ENCODE measurements at places on chromosomes 4 and X.

DNA sequence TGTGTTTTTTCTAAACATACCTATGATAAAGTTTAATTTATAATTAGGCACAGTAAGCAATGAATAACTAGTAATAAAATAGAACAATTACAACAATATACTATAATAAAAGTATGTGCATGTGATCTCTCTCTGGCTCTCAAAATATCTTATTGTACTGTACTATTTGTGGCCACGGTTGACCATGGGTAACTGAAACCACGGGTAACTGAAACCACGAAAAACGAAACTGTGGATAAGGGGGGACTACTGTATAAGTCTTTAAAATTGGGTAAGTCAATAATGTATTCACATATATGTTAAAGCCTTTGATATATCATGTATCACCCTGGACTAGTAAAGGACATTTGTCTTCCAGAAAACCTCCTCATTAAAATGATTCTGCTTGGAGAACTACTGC is 20.0 kb downstream of the TMEM154 start:
- no peak for DNase-seq

DNA sequence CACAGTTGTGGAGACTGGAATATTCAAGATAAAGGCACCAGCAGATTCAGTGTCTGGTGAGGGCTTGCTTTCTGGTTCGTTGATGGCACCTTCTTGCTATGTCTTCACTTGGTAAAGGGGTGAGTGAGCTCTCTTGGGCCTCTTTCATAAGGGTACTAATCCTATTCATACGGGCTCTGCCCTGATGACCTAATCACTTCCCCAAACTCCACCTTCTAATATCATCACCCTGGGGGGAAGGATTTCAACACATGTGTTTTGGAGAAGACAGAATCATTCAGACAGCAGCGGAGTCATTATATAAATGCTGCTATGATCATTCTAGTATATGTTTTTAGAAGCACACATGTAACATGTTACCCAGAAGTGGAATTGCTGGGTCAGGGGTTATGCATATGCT is 295.3 kb upstream of the CTSO start:
- DNase-seq: no peak

GRCh38 chrX:113514906-113515305 is 674.3 kb upstream of the AMOT start:
- no peak for DNase-seq

- no peak for DNase-seq
Measured at GRCh38 chr4:170674176-170674575, 584.4 kb upstream of the AADAT start.

DNA sequence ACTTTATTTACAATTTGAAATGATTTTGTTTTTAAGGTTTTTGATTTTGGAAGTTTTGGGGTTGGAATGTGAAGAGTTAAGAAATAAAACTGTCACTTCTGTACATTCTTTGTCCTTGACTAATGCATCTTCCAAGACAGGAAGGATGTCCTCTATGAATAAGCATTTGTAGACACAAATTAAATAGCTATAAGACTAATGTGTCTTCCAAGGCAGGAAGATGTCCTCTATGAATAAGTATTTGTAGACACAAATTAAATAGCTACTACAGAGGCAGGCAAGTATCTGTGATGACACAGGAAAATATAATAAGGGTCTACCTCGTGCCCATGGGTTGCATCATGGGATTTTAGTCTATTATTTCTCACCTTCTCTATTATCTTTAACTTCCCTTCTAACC is 14.5 kb downstream of the PRSS48 start:
- DNase-seq: no peak

- DNase-seq: no peak
Measured at GRCh38 chrX:129780441-129781105, 824 bp downstream of the SASH3 start.

- DNase-seq: no peak
Measured at GRCh38 chr4:108937066-108937465, 174.2 kb upstream of the ETNPPL start.

GRCh38 chr4:152138451-152138850 is 377.6 kb upstream of the GATB start:
- no peak for DNase-seq

DNA sequence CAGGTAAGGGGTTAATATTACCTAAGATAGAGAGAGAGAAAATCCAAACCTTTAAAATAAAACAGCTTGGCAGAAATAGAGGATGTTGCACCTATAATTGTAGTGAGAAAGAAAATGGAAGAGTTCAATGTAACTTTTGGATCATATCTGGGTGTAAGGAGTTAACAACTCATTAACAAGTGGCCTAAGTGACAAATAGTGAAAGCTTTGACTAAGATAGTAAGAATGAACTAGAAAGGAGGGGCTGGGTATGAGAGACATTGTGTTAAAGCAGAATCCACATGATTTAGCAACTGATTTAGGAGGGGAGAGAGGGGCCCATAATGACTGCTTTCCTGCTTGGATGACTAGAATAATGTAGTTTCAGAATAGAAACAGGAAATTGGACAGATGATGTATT is 761.0 kb downstream of the IL1RAPL1 start:
- DNase-seq: no peak

GRCh38 chr4:152106113-152106763 is 345.4 kb upstream of the GATB start:
- DNase-seq: no peak

DNA sequence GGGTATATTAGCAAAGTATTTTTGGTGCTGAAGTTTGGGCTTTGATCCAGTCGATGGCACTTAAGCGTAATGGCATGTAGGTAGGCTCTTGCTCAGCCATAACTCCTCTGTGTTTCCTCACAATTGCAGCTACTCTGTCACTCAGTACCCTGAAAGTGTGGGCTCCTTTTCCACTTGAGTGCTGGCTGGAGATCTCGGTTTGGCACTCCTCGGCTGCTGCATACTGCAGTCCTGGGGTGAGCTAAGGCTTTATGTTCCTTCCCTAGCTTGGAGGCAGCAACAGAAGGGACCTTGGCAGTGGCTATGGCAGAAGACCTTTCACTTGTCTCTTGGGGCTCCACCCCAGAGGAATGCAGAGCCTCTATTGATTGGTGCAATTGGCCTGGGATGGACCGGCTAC is 106.7 kb upstream of the GRXCR1 start:
- DNase-seq: no peak

DNA sequence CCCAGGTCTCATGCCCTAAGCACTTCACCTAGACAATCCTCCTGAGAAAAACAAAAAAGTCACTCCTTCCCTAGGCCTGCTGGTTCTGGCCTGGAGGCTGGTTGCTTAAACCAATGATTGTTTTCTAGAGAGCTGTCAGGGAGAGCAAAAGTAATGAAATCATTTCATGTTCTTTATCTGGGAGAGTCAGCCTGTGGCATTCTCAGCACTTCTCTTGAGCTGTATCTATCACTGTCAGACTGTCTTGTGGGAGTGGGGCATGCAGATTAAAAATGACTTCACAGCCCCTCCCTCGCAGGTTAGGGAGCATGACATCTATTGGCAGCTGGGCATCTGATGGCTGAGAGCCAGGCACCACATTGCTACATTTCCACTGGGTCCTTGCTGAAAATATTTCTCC is 20.4 kb upstream of the TMEM154 start:
- DNase-seq: no peak

DNA sequence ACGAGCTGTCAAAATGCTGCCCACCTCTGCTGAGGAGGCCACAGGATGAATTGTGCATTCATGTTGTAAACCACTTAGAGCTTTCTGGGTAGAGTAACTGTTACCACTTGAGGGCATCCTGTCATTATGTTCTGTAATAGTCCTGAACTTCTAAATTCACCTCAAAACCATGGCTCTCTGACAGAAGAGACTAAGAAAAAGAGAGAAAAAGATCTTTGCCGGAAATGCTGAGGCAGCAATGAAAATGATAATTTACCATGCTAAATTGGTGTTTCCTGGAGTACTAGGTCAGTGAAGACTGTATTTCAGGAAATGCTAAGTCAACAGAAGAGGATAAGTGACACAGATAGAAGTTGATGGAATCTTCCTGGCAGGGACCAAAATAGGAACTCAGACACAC is 942.3 kb upstream of the SLIT2 start:
- no peak for DNase-seq

DNA sequence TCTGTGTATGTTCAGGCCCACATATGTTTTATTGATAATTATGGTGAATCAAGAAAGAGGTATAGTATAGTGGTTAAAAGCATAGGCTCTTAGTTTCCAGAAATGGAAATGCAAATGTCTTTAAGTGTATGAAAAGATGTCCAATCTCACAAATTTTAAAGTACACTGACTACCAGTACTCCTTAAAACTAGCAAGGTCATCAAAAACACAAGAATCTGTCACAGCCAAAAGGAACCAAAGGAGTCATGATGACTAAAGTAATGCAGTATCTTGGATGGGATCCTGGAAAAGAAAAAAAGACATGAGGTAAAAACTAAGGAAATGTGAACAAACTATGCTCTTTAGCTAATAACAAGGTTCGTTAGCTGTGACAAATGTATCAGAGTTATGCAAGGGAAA is 661 bp upstream of the RBM41 start:
- DNase-seq: no peak

DNA sequence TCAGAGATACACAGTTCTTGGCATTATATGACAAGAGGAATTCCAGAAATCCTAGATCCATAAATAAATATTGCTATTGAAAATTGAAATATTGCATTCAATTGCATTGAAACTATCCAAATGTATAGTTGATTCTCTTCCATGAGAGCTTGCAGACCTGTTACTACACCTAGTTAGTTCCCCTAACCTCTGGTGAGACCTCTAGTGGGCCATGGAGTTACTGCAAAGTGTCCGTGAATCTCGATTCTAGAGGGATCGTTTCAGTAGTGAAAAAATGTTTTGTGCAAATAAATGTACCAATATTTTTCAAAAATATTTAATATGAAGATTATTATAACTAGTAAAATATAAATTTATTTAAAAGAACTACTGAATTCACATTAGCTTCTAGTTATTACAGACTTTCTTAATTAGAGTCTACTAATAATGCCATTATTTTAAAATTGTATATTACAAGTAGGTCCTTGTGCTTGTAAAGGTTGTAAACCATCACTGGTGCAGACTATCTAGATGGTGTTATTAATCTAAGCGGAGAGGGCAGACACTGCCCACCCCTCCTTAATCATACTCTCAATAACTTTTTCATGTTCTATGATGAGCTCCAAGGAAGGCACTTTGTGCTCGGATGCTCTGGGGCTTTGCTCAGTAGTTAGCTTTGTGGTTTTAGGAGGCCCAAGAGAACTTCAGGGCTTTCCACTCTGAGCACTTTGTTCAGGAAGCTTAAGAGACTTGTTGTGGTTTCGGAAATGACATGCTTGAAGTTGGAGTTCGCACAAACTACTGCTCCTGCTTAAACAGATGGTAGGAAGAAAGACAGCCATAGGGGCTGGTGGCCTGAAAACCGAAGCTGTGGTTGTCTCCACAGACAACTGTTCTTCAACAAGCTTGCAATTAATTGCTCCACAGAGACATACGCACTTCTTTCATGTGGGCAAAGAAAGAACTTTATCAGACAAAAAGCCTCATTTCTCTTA is 42.8 kb downstream of the IL21 start:
- DNase-seq: peak; percentile 64

- no peak for DNase-seq
Measured at GRCh38 chr4:67750691-67751090, 3.5 kb downstream of the GNRHR start.

DNA sequence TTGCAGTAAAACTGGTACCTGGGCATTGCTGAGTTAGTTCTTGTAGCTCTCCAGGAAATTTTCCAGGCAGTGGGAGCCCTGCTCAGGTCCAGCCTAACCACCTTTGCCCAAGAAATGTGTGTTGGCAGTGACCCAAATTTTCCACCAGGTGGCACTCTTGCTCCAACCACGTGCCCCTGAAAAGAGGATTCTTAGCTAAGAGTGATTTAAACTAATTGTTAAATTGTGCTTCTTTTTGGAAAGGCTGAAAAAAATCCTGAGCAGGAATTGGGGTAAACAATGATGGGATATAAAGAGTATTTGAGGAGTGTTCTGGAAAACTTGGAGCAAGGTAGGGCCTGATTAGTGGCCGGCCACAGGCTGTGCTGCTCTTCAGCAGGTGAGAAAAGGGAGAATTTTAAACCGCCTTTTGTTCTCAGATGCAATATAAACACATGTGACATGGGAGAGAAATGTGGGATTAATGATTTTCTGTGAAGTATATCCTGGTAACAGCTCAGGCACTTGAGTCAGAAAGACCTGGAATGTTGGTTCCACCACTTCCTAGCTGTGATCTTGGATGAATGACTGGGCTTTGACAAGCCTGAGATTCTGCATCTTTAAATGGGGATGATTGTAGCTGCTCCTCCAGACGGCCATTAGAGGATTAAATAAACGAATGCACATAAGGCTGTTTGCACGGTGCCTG is 219.6 kb downstream of the PTTG2 start:
- DNase-seq: peak; percentile 70

- no peak for DNase-seq
Measured at GRCh38 chrX:63922221-63922620, 137.2 kb upstream of the ARHGEF9 start.

- DNase-seq: no peak
Measured at GRCh38 chrX:86964321-86964720, 553.3 kb upstream of the KLHL4 start.

DNA sequence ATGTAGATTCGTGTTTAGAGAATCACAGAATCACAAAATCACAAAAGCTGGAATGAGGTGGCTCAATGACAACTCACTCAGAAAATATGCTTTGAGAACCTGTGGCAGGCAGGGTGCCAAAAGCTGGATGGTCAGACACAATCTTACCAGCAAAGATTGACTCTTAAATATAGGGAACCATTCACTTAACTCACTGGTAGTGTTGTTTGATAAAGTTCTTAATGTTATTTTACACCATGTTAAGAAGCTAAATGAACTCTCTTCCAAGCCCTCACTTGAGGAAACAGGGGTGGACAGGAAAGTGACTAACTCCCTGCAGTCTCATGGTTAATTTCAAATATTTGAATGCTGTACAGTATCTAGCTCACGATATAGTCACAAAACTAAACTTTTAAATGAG is 5.7 kb upstream of the SCOC start:
- no peak for DNase-seq

- no peak for DNase-seq
Measured at GRCh38 chr4:15040916-15041463, 38.7 kb downstream of the CPEB2 start.

DNA sequence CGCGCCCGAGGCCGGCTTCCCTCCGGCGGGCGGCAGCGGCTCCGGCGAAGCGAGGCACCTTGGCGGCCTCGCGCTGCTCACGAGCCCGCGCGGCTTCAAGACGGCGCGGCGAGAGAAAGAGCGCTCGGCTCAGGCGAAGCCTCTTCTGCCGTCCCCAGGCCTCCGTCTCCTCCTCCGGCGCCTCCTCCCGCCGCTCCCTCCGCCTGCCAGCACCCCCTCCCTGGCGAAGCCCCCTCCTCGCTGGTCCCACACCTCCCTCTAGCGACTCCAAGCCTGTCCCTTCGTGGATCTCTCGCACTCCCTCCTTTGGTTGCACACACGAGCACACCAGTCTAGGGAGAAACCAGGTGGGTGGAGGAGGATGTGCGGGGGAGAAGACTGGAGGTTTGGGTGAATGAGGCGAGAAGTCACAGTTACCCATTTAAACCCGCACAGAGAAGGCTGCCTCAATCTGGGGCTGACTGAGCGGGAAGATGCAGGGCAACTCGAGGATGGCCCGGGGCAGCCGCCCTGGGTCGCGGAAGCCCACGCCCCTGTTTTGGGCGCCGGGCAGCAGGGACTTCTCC is at the start of gene CAMK2D:
Gene CAMK2D (minus strand): TSS at position 119 of the 566 bp plus-strand sequence. CDS start 670 bp downstream, outside the sequence.
- DNase-seq: peak; percentile 85

- DNase-seq: no peak
Measured at GRCh38 chr4:44186096-44186849, 262.3 kb downstream of the KCTD8 start.

GRCh38 chr4:17667653-17668201 is 53.3 kb downstream of the MED28 start:
- no peak for DNase-seq
